CMK (cell line): ENCODE measurements at places on chromosomes 2 and 18.

GRCh38 chr2:226564667-226565066, 235.0 kb downstream of the IRS1 start:
- DNase-seq, result no peak

DNA sequence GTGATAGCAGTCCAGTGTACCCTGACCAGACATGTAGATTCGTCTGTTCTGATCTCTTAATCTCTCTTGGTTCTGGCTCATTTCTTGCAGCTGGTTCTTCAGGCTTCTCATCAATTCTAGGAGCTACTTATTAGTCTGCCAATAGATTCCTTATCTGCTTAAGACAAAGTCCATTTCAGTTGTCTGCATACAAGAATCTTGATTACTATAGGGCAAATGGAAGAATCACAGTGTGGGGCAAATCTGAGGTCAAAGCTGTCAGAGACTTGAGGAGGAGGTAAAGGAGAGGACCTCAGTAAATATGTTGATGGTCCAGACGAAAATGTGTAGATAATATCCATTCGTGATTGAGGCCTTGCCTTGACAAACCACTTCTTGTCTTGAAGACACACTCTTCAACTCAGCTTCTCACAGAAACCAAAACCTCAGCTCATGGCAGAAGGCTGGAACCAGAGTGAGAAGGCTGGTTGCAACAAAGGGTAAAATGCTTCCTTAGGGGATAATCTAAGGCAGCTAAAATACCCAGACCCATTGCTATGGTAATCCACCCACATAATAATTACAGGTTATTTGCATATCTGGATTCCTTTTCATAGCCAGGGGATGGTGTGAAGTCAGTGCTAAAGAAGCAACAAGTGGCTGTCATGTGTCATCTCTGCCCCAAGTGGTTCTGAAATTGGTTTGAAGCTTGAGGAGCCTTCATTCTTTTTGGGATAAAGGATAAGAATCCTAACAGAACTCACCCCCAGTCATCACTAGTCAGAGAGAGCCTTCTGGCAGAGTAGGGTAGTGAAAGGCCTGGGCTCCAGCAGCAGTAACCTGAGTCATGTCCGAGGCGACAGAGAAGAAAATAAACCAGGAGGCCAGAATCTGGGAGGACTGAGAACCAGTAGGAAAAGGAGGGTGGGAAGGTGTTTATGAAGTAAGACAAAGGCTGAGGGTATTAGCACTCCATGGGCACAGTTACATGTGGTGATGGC, 29.2 kb upstream of the PELI1 start:
- no peak for DNase-seq

DNA sequence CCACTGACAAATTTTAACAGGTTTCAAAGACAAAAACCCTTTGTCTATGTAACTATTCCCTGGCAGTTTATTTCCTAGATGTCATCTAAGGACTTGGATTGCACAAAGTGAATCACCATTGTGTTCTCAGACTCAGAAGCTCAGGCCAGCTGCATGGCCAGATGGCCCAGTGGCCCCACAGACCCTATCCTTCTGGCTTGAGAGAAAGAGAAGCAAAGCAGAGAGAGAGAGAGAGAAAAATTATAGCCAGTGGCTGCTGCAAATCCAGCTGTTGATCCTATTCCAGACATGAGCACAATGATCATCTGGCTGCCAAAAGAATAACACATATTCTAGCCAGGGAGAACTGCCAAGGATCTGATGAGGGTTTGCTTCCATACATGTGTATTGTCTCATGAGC, 25.8 kb downstream of the CTLA4 start:
- DNase-seq, result no peak

DNA sequence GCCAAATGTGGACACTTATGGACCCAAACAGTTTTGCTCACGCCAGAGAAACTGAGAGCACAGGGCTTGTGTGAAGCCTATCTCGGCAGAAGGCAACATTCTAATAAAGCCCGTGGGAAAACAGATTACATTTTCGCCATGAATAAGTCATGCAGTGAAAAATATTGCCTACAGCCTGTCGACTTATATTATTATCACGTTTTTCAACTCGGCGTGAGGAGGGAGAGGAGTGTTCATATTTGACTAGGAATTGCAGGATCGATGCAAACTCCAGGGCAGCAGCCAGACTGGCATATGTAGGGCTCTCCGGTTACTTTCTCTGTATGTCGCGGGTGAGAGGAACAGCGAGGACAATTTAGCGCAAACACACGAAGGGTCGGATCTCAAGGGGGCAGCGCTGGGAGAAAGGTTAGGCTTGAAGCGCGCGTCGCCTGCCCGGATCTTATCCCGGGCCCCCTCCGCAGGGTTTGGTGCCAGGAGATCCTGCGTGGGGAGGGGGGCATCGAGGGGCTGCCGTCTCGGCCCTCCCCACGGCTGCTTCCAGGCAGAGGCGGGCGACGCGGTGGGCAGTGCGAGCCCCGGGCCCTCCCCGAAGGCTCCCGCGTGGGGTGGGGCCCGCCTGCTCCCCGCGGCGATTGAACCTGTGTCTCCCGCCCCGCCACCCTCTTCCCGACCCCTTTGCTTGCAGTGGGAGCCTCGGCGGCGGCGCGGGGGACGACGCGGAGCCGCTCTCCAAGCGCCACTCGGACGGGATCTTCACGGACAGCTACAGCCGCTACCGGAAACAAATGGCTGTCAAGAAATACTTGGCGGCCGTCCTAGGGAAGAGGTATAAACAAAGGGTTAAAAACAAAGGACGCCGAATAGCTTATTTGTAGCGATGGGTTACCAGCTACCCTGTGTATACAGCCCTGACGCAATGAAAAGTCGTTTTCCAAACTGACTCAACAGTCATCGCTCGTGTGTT, 4.4 kb downstream of the ADCYAP1 start:
- DNase-seq, result no peak

GRCh38 chr18:6878556-6879297, 149.2 kb downstream of the ARHGAP28 start:
- DNase-seq, result no peak
